ENCODE measurements at places on chromosomes 7 and 10.

DNA sequence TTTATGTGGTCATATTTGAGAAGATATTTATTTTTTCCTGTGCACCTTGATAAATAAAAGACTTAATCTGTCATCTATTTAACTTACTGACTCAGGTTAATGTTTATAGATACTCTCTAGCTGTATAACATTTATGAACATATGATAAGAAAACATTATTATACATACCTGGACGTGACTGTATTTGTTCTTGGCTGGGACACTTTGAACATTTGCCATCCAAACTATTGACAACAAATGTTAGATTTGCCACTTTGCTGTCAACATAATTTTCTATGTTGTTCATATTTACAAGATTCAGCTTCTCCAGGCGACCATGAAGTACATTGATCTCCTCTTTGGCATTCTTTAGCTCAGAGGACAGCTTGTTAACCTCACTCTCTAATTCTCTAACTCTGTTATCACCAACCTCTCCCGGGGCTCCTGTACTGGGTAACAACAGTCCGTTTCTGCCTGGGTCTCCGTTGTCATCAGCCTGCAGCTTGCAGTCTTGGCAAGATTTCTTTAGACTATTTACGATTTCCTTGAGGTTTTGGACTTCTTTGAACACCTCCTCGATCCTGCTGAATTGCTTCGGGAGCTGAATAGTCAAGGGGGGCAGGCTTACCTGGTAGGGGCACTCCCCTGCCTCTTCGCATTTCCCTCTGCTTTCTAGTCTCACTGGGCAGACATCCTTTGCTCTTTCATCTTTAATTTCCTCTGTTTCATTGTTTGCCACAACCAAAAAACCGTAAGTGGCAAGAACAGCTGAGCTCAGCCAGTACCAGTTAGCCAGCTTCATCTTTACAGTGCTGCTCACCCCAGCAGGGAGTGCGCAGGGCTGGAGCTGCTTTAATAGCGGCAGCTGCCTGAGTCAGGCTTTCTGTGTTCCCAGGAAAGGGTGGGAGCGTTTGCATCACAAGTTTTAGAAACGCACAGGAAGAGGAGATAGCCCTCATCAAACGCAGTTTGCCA is at the start of gene FGL2:
Gene FGL2 (minus strand): TSS at position 807 of the 954 bp plus-strand sequence. CDS start 26 bp downstream, at position 781.
- DNase-seq: peak; percentile 56

GRCh38 chr10:132536241-132536876 is 1.2 kb upstream of the INPP5A start:
- no peak for DNase-seq

- DNase-seq: no peak
These were observed 33.4 kb downstream of the XPNPEP1 start for GRCh38 chr10:109889867-109890266.

DNA sequence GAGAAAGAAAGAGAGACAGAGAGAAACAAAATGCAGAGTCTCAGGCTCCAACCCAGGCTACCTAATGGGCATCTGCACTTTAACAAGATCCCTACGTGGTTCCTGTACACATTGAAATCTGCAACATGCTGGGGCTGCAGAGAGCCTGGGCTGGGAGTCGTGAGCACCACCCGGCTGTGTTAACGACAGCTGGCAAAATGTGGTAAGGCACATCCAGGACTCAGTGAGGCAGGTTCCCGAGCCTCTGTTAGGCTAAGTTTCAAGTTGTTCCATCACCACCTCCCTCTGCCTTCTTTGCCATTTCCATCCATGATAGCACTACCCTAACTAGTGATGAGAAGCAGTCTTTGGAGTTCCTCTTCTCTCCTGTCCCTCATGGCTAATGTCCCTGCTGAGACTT is 1.4 kb downstream of the AKR1B10 start:
- no peak for DNase-seq

DNA sequence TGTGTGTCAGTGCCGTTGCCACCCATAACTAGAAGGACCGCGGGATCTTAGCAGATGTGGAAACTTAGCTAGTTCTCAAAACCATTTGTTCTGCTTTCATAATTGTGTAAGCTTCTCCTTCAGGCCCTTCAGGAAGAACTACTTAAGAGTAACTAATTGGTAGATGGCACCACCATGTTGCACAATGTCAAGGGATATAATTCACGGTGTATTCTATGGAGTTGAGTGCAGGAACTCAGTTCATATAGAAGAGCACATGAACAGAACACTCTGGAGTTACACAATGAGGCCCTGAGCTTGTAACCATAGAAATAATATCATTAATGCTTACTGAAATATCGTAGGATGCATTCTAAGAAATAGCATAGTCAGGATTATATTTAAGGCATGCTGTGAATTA is 126.5 kb upstream of the GAD2 start:
- no peak for DNase-seq

DNA sequence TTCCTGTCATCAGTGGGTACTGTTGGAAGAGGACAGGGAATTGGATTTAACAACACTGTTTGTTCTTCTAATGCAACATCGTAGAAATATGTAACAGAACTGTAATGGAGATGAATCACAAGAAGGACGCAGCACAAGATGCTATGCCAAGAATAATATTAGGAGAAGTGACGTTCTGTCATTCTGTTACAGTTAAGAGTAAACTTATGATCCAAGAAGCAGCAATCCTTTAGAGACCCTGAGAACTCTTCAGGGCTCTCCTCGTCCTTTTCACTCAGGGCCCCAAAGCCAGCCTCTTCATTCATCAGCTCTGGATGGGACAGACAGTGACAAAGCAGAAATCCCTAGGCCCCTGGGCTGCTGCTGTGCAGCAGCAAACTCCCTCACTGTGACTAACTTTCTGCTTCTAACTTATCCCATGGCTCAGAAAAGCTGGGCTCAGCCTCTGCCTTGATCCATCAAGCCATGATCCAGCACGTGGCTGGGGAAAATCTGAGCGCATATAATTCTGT is 8.7 kb upstream of the IL6 start:
- no peak for DNase-seq

- DNase-seq: no peak
These were observed 70.6 kb upstream of the ZMIZ2 start for GRCh38 chr7:44678101-44678470.

DNA sequence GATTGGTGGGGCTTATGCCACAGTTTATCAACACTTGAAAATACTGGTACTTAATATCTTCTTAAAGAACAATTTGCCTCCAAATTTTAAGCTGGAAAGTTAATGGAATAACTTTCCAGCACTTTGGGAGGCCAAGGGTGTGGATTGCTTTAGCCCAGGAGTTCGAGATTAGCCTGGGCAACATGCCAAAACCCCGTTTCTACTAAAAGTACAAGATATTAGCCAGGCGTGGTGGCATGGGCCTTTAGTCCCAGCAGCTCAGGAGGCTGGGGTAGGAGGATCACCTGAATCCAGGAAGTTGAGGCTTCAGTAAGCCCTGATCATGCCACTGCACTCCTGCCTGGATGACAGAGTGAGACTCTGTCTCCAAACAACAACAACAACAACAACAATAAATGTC is 56.0 kb downstream of the PRF1 start:
- no peak for DNase-seq

DNA sequence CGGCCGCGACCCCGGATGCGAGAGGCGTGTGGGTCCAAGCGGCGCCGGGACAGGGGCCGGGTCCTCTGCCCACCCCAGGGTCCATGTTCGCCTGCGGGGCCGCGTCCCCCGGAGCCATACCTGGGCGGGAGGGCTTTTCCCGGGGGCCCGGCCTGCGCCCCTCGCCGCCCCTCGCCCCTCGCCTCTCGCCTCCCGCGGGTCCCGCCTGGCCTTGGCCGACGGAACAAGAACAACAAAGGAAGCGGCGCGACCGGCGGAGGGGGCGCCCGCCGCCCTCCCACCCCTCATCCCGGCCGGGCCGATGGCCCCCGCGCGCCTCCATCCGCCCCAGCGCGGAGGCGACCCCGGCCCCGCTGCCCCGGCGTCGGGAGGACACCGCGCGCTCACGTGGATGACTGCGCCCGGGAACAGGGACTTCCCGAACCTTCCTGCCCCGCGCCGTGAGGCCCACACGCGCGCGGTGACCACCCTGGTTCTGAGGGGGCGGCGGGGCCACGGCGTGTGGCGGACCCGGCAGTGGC is 348.2 kb downstream of the DNAJB6 start:
- DNase-seq: no peak
